ENCODE measurements at places on chromosomes 6 and 20. TPM values are rescaled to one million over a fixed set of nuclear protein-coding genes. Genes with fewer than 3 reads are reported as not detected.

The CCM2L gene
- 1.2 TPM for total RNA-seq

The ATXN1 gene
- 6.0 TPM for total RNA-seq

DNA sequence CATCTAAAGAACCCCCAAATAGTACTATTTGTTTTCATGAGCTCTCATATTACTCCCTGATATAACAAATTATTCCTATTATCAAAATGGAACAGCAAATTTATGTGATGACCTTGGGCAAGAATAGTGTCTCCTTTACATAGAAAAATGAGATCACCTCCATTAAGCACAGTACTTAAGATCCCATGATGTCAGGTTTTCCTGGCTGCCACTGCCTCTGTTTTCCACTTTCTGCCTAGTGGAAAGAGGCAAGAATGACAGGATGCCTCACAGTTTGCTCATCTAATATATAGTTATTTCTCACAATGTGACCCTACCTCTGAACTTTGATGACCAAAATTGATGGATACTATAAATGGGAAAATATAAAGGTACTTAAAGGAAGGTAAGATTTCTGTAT is 260.1 kb upstream of the SGK1 start:
- no peak for DNase-seq

DNA sequence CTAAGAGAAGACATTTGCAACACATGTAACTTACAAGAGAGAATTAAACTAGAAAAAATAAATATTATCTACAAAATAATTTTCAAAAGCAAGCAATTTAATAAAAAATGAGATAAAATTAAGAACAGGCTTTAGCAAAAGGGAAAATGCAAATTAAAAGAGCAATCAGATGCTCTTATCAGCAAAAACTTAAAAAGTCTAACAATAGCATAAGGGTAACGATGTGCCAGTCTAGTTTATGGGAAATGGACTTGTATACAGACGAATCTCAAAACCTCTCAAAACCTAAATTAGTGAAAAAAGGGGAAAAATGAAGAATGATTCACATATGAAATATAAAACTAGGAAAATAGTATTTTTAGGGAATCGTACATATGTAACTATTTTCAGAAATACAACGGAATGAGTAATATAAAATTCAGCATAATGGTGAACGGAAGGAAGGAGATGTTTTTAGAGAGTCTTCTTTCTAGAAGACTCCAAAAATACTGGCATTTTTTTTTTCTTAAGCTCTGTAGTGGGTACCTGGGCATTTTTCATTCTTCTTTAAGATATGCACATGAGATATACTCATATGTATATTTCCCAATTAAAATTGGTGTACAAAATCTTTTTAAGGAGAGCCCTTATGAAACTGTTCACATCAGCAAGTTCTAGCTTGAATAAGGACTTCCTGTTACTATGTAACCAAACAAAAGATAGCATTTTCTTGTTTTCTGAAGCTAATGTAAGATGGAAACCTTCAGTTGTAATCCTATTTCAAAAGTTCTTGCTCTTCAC is 927 bp upstream of the MANEA start:
- no peak for DNase-seq

- DNase-seq: peak; percentile 15
Measured at GRCh38 chr6:122322824-122323223, 76.6 kb upstream of the HSF2 start.

All from SJCRH30 (cell line).